HT1080 (cell line): ENCODE measurements at places on chromosomes 16 and 17.

GRCh38 chr16:26667307-26667706, 399.4 kb upstream of the C16orf82 start:
- no peak for DNase-seq

DNA sequence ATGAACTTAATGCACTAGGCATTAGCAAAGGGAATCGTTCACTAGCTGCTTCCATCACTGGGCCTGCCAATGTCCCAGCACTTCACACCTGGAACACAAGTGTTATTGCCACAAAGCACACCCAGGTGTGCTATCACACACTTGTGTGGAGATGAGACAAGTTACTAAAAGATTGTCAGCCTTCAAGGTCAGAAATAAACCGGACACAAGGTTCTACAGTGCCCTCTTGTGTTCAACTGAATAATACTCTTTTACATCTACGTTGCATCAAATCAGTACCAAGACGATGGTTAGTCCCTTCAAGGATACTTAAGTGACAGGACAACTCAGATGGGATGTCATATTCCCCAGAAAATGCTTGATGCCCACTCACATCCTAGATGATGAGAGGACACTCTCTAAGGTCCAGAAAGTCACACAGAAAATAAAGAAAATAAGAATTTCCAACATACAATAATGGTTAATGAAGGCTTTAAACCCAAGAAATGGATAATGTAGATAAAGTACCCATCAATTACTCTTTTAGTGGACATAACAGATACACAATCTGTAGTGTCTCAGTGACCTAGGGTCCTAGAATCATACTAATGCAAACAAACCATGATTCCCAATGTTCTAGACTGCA, 16.4 kb upstream of the GLG1 start:
- peak; percentile 42 for DNase-seq

- no peak for DNase-seq
Measured at GRCh38 chr16:55379876-55380390, 55.9 kb downstream of the IRX6 start.

DNA sequence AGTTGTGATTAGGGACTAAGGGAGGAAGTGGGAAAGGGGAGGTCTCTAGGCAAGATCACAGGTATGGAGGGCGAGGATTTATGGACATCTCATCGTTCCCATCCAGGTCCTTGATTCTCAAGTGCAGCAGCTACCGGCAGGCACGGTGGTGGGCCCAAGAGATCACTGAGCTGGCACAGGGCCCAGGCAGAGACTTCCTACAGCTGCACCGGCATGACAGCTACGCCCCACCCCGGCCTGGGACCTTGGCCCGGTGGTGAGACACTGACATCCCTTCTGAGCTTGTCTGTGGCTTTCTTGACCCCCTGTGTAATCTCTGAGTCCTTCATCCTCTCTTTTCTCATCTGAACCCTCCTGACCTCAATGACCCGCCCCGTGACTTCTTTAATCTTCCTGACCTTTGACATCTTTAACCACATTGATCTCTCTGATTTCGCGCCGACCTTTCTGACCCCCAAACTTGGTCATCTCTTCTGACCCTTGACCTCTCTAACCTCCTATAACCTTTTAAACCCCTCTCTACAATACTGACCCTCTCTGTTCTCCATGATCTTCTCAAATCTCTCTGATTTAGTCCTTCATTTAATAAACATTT, 3.8 kb downstream of the PLD2 start:
- DNase-seq = no peak

GRCh38 chr16:67447508-67448076, 16.7 kb downstream of the HSD11B2 start:
- peak; percentile 71 for DNase-seq

- no peak for DNase-seq
Measured at GRCh38 chr17:76581515-76581914, 4.1 kb downstream of the ST6GALNAC2 start.

DNA sequence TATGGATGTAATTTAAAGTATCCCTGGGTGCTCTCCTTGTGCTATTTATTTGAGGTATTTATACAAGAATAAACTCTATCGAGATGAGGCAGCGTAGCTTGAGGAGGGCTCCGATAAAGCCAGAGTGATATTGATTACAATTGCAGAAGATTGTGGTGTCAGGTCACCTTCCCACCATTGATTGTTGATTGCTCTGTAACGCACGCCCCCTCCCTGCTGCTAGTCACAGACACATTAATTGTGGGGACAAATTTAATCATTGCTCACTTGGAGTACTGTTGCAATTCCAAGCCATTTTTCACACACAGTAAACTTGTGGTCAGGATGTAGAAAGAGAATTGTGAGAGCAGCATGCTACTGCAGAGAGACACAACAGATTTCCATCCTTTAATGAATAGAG, 75.4 kb downstream of the IRX3 start:
- no peak for DNase-seq

DNA sequence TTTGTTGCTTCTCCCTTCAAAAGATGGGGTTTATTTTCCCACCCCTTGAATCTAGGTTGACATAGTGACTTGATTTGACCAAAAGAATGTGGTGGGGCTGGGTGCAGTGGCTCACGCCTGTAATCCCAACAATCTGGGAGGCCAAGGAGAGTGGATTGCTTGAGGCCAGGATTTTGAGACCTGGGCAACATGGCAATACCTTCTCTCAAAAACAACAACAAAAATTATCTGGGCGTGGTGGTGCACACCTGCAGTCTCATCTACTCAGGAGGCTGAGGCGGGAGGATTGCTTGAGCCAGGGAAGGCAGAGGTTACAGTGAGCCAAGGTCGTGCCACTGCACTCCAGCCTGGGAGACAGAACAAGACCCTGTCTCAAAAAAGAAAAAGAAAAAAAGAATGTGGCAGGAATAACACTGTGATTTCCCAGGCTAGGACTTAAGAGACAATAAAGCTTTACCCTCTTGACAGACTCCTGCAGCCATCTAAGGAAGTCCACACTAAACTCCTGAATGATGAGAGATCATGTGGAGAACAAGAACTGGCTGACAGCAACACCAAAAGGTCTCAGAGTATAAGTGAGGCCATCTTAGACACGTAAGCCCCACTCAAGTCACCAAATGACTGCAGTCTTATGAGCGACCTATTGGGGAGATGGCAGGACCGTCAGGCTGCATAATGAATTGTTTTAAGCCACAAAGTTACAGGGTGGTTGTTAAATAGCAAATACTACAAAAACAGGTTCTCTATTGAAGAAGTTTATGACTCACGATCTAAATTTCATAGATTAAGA, 37.0 kb downstream of the FBXL20 start:
- no peak for DNase-seq

DNA sequence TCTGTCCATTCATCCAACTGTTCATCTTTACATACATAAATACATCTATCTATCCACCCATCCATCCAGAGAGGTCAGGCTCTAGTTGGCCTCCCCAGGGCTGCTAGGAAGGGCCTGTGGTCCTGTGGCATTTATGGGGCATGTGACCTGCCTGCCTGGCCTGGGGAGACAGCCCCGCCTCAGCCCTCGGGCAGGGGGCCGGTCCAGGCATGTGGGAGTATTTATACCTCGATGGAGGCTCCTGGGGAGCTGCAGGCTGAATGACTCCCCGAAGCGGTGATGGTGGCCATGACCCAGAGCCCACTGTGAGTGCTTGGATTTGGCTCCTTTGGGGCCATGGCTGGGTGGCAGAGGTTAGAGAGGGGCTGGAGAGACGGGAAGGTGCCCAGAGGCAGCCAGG, 7.3 kb downstream of the FOXN1 start:
- DNase-seq = no peak

DNA sequence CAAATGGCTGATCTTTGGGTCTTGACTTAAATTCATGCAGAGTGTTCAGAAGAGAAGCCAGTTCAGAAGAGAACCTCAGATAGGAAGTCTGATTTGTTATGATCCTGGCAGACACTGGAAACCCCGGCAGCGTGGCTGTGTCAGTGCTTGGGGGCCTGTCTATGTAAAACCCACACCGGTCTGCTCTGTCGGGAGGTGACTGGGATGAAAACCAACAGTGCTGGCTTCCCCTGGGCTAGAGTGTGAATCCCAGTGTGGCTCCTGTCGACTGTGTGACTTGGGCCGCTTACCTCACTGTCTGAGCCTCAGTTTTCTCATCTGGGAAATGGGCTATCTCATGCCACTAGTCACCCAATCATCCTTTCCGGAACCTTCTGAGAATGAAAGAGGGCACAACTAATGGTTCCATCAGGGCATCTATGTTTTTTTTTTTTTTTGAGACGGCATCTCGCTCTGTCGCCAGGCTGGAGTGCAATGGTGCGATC, 92.4 kb downstream of the FOXL1 start:
- no peak for DNase-seq

GRCh38 chr17:69575346-69575761, 160.9 kb downstream of the MAP2K6 start:
- peak; percentile 86 for DNase-seq

DNA sequence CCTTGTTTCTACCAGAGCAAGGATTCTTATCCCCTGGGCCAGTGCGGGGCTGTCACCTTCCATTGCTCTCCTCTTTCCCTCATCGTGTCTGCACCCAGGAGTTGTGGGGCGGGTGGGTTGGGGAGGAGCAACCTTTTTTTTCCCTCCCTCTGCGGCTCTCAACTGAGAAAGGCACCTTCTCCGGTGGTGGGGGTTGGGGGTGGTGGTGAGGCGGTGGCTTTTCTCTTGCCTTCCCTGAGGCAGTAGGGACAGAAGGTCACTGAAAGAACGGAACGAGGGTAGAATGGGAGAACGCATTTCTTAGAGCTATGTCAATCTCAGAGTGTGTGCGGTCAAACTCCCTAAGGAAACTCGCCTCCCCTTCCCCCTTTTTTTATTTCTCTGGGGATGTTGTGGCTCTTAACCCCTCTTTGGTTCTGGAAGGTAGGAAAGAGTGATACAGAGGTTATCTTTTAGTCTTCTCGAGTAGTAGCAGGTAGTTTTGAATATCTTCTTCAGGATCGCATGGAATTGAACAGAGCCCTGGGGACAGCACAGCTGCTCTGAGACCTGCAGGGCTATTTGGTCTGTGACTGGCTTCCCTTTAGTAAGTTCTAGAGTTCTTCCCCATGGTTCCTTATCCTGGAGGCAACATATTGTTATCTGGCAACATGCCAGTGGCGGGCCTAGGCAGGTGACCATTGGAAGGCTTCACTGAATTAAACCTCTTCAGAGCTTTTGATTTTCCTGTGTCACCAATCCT, 994 bp downstream of the CLTC start:
- peak; percentile 13 for DNase-seq

- no peak for DNase-seq
Measured at GRCh38 chr17:8468127-8468526, 32.4 kb downstream of the NDEL1 start.

GRCh38 chr17:31842195-31843069, 16.6 kb downstream of the COPRS start:
- DNase-seq = peak; percentile 49

- DNase-seq = no peak
Measured at GRCh38 chr16:8959921-8960787, 3.6 kb downstream of the USP7 start.

- peak; percentile 80 for DNase-seq
Measured at GRCh38 chr17:81833160-81833920, at the start of gene MCRIP1. Gene MCRIP1, minus strand, starts transcription at chr17:81833291. Its CDS starts 8,785 bp downstream, at chr17:81824506.

- DNase-seq = no peak
Measured at GRCh38 chr17:44915321-44915726, at the start of gene GFAP. Gene GFAP, minus strand, starts transcription at chr17:44915500. Its CDS starts 14 bp downstream, at chr17:44915486.

- DNase-seq = no peak
Measured at GRCh38 chr16:27110524-27110896, 43.8 kb downstream of the C16orf82 start.

GRCh38 chr16:85187447-85187846, 75.2 kb upstream of the CIBAR2 start:
- DNase-seq = no peak

DNA sequence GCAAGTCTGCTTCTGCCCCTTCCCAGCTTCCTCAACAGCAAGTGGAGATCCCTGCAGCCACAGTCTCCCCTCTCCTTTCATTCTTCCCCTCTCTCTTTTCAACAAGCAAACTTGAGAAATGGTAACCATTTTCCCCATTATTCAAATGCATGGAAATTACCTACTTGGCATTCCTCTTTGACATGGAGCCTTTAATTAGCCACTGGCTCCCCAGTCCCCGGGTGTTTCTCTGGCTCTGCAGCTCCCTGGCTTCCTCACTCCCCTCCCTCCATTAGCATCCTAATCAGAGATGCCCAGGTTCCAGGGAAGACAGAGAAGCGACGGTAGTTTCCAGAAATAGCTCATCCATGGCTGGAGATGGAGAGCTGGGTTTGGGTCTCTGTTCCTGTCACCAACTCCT, 116.0 kb downstream of the CCT6B start:
- DNase-seq = no peak

DNA sequence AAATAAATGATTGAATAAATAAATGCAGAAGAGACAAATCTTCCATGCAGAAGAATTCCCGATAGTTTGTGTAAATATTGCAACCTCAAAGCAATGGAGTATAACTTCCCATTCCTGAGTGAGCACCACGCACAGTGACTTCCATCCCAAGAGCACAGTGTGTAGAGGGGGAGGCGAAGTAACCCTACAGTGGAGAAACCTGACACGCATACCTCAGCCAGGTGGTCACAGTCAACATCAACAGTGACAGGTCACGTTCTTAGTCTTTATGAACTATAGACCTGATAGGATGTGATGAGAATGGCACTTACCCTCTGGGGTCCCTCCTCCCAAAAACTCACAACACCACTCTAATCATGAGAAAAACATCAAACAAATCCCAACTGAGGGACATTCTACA, 111.6 kb downstream of the DYNLRB2 start:
- no peak for DNase-seq

DNA sequence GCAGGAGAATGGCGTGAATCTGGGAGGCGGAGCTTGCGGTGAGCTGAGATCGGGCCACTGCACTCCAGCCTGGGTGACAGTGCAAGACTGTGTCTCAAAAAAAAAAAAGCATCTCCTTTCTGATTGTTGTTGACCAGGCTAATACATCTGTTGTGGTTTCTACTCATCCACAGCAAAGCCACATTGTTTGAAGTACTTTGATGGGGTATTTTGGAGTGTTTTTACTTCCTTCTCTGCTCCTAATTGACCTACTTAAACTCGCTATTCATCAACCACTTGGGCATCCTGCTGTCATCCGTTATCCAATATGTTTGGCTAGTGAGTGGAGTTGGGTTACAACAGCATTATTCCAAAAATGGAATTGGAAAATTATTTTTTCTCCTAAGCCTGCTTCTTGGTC, 3.5 kb upstream of the CDC27 start:
- peak; percentile 27 for DNase-seq
